ENCODE measurements at places on chromosomes 1 and 21. TPM values are rescaled to one million over a fixed set of nuclear protein-coding genes. Genes with fewer than 3 reads are reported as not detected.

GRCh38 chr1:44553771-44554170 is 120.5 kb downstream of the TMEM53 start:
- peak; percentile 63 for DNase-seq

GRCh38 chr1:39160703-39161102 is 43.8 kb upstream of the MACF1 start:
- DNase-seq, result no peak

- no peak for DNase-seq
Observed at GRCh38 chr1:89112871-89113613, 12.9 kb downstream of the GBP2 start.

DNA sequence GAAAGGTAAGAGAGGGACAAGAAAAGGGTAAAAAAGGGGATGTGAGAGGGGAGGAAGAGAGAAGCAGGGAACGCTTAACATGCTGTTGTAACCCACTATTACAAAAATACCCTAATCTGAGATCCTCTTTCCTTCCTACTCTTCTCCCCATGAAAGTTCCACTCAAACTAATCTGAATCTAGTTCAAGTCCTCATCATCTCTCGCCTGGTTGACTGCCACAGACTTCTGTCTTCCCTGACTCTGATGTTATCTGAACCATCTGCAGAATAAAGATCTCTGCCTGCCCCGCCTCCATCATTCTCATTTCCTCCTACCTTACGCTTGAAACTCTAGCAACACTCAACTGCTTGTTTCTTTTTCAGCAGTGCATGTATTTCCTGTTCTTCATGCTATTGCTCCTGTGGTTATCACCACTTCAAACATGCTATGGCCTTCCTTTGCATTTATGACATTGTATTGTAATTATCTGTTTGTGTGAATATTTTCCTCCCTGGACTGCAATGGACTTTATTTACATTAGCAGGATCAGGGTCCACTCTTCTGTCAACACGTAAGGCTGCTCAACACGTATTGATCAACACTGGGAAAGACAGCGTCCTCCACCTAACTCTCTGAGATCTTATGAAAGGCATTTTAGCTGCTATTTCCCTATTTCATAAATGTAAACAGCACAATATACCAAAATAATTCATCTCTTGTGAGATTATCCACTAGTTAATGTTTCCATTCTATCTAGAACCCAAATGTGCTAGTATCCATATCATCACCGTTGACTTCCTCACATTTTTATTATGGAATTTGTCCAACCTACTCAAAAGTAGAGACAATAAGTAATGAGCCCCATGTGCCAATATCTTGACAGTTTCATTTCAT is 215.5 kb upstream of the USP25 start:
- DNase-seq, result no peak

Gene ZYG11A
- total RNA-seq, result 0.30 TPM

All from astrocyte (in vitro differentiated cells and primary cell).